ENCODE measurements at places on chromosomes 3 and 15.

DNA sequence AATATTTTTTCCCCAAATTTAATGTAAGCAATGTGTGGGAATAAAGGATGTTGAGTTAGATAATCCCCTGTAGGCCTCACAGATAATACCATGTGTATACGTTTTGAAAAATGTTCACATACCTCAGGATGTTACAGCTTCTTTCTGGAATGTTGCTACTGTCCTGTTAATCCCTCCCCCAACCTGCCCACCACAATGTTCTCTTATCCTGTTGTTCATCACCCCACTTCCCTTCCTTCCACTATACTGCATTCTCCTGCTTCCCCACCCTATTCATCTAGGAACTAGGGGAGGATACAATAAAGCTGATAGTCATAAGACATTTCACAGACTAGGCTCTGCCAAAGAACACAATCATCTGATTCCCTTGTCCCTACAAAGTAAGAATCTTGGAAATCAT, 92.1 kb downstream of the IGF2BP2 start:
- DNase-seq, result no peak

DNA sequence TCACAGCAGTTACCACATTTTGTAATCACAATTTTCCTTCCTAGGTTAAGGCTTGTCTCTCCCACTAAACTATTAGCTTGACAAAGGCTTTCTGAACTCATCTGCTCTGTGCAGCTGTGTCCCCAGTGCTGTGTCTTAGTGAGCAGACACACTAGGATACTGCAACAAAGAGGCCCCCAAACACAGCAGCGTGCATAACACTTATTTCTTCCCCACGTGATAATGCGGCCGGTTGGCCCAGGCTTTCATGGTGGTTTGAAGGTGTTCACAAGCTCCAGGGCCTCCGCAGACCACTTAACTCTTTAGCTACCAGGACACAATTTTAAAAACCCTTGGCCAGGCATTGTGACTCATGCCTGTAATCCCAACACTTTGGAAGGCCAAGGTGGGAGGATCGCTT, 2.2 kb upstream of the HDAC11 start:
- DNase-seq, result no peak

DNA sequence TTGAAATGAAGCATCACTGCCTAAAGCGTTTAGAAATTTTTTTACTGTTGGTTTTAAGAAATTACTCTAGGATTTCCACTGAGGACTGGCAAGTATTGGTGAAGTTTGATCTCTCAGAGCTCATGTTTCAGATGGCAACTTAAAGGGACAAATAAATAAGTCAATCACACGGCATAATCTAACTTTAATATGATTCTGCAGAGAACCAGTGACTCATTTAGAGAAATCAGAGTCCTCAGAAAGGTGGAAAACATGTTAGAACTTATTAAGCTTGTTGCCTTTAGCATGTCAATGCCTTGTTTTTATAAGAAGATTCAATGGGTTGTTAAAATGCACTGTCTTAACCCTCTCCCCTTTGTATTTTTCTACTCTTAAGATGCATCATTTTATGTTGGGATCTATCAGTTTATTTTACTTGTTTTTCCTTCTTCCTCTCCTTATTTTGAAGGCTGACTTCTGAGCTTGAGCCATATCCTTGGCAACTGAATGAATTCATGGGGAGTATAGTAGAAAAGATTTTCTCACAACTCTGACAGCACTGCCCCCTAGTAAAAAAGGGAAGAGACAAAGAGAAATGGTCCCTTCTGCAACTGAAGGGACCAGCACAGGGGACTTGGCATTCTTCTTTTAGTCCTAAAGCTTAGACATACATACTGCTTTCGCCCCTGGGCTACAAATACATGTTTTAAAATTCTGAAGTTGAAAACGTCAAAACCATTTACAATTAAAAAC, 431.2 kb downstream of the LPP start:
- DNase-seq, result peak; percentile 28

DNA sequence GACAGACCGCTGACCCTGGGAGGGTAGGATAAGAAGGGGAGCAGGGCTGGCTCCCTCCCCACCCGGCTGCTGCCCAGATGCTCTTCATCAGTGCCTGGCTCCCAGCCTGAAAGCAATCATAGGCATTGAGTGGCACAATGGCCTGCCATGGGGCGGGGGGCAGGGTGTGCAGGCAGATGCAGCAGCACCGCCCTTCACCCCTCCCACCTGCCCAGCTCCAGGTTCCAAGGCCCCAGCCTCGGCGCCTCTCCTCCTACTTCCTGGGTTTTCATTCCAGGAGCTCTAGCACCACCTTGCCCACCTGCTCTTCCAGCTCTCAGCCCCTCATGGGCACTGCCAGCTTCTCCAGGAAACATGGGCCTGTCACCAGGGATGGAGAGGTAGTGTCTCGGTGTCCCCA, 101.7 kb downstream of the MEGF11 start:
- no peak for DNase-seq

- peak; percentile 50 for DNase-seq
Measured at GRCh38 chr3:138846262-138846791, 11.6 kb upstream of the PIK3CB start.

- DNase-seq, result no peak
Measured at GRCh38 chr15:78002996-78003395, 74.5 kb downstream of the TBC1D2B start.

DNA sequence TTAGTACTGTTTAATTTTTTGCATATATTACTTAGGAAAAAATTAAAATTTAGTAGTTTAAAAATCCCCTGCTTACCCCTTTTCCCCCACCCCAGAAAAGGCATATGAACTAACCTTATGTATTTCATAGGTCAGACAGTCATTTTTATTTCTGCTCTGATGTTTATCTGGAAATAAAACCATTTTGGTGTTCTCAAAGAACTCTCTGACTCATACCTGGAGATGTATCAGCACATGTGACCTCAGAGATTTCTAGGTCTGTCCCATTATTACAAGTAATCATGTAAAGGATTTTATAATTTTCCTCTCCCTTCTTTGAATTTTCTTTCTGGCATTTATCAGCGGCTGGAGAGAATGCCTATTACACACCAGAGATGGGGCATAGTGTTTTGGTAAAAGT, 14.1 kb upstream of the CCR8 start:
- no peak for DNase-seq

GRCh38 chr3:178097576-178097975, 438.7 kb upstream of the KCNMB2 start:
- peak; percentile 84 for DNase-seq

DNA sequence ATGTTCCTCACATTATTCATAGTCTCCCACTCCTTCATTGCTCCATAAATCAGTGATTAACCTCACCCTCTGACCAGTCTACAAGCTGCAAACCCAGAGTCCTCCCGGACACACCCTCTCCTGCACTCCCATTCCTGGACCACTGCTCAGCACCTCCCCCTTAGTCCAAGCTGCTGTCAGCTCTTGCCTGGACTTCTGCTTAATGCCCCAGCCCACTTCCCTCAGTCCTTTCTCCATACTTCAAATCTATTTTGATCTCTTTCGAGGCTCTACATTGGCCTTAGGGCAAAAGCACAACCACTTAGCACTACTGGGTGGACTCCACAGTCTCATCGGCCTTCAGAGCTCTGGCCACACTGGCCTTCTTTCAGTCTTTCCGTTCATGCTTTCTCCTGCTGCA, 79.4 kb upstream of the FAM98B start:
- no peak for DNase-seq

DNA sequence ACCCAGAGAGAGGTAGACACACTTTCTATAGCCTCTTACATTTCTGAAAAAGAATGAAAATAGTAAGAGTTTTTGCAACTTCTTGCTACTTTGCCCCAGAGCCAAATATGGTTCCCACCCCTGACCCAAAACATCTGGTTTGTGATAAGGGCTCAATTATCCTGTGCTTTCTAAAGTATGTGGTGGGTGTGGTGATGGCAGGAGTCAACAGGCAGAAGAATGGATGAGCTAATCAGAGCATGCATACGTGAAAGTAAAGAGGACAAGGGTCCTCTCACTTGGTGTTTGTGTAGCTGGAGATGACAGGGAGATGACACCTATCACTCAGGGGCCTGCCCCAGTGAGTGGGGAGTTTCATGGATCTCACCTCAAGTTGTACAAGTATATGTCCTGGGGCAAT, 19.1 kb downstream of the KBTBD8 start:
- no peak for DNase-seq

DNA sequence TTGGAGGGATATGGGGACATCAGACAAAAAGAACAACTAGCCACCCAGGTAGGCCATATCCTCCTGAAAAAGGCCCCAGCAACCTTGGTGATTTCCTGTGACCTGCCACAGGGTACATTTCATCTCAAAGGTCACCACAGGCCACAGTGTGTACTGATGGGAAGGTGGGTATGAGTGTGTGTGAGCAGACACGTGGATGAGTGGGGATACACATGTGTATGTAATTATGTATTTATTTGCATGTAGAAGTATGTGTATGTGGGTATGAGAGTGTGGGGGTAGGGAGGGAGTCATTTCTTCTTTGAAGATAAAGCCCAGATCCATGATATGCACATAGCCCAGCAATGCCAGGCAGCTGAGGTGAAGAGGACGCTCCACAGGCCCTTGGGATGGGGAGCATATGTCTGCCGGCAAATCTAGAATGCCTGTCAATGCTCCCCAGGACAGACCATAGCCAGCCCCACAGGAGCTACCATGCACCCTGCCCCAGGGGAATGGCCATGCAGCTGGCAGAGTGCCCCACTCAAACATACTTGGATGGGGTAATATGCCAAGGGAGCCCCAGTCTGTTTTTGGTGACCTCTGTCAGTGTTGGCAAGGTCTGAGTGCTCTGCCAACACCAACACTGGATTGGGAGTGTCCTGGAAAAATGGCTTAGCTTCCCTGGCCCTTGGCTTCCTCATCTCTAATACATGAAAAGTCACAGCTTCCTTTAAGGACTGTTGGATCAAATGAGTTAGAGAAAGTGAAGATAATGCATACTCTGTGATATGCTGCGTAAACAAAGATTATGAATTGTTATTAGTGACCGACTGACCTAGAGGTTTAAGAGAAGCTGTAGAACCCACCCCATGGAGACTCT, 42.4 kb downstream of the RAB6B start:
- no peak for DNase-seq

- DNase-seq, result peak; percentile 38
Measured at GRCh38 chr3:130773366-130773765, 26.7 kb upstream of the PIK3R4 start.

- no peak for DNase-seq
Measured at GRCh38 chr3:58998476-58999117, 51.2 kb downstream of the CFAP20DC start.

- DNase-seq, result no peak
Measured at GRCh38 chr3:56364665-56365064, 103.6 kb downstream of the ERC2 start.

GRCh38 chr15:61633951-61634350, 404.8 kb upstream of the RORA start:
- no peak for DNase-seq

DNA sequence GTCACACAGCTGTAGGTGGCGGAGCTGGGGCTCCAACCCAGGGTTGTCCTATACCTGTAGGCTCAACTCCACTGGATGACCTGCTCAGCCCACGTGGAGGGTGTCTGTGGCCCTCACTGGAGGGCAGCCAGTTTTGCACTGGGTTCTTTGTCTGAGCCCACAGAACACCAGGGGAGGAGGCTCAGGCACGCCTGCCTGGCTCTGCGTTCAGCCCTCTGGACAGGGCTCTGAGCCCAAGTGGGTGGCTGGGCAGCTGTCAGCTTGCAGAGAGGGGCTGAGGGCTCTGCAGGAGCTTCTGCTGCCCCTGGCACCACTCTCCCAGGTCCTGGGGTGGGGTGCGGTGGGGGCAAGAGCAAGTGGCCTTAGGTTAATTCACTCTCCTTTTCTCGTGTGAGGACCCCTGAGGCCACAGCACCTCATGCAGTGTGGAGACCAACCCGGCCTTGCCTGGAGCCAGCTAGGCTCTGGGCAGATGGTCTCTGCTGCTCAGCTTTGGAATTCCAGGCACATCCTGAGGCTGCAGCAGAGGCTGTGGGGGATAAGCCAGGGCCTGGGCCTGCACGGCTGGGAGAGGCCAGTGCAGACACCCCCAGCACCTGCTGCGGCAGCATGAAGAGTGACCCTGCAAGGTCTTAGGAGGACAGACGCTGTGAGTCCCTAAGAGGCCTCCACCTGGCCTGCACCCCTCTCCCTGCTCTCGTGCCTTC, 23.5 kb downstream of the DUSP7 start:
- DNase-seq, result no peak

- no peak for DNase-seq
Measured at GRCh38 chr3:130692455-130692854, 54.2 kb downstream of the PIK3R4 start.

DNA sequence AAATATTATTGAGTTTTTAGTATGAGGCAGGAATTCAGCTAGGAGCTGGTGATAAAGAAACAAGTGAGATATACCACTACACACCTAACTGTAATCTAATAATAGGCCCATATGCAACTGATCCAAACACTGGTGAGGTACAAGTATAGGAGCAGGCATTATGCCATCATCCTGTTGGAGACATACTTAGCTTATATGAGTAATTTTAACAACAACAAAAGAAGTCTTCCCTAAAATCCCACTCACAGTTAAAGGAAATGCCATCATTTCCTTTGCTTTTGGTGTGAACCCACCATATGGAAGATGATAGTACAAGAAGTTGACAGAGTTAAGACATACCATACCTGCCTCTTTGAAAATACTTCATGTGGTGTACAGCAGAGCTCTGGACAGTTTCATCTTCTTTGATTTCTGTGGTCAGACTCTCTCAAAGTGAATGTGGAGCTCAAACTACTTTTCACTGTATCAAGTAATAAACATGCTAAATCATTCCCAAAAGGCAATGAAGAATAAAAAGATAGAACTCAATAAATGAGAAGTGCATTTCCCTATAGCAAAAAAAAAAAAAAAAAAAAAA, 85.5 kb downstream of the CD200R1L start:
- no peak for DNase-seq

DNA sequence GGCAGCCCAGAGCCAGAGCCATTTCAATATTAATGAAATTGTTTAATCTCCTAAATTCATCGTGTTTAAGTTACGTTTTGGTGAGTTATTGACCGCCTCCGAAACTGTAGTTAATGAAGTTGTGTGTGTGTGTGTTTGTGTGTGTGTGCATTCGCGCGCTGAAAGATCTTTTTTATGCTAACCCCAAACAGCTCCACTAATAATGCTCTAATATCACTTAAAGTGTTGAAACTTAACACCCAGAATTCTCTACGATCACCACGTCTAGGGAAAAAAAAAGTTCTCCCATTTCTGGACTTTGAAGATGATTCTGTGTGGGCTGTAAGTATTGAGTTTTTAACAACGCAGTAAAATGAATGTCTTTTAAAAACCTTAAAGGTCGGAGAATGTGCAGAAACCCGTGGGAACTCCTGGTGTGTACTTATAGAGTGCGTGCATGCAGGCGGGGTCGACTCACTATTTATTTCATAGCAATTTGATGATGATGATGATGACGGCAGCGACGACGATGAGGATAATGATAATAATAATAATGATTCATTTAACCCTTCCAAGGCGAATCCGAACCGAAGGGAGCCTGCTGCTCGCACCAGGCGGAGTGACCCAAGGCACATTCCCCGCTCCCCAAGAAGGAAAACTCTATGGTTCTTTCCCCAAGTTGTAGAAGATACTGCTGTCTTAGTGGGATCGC, 1.4 kb upstream of the FOXB1 start:
- no peak for DNase-seq
